ENCODE measurements at places on chromosomes 12 and 14.

- no peak for DNase-seq
These were observed 55.6 kb downstream of the HMGA2 start for GRCh38 chr12:65879878-65880277.

DNA sequence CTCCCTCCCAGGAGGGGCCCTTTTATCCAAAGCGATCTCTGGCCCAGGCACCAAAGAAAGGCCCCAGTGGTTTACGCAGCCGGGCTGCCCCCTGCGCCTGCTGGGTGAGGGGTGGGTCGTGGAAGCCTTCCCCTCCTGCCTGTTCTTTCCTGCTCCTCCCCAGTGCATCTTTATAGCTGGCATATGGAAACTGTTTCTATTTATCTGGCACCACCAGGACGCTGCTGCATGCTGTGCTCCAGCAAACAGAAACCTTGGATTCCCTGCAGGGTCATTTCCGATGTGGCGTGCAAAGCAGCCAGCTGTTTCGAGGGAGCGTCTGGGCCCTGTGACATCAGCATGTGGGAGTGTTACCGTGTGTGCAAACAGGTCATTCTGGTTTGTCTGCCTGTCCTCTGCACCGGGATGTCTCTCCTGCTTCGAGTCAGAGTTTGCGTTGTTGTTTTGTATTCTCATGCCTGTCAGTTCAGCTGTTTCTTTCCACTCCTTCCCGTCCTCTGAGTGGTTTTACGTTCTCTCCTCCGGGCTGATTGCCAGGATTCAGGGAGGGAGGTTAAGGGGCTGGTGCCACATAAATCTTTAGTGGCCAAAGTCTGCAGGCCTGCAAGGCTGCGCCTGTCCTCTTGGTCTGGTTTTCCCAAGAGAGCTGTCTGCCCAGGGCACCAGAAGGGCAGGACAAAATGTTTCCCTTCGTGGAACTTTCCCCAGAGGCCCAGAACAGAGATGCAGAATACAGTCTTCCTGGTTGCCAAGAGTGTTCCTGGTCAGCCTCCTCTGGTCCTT lies 24.6 kb downstream of the TPCN1 start:
- peak; percentile 95 for DNase-seq

DNA sequence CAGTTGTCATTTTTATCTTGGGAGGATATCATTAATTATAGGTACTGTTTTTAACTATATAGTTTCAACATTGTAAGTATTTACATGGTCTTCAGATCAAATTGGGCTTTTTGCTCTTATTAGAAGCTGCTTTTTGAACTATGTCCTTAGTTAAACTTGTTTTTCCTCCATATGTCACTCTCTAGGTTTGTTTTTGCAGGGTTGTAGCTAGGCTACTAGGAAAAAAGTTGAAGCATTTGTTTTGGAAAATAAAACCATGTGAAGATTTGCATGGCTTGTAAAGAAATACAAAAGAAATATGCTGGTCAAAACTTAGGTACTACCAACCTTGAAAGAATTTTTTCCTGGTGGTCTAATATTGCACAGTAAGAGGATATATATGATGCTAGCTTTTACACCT lies 3.4 kb downstream of the ARID2 start:
- DNase-seq = peak; percentile 22

DNA sequence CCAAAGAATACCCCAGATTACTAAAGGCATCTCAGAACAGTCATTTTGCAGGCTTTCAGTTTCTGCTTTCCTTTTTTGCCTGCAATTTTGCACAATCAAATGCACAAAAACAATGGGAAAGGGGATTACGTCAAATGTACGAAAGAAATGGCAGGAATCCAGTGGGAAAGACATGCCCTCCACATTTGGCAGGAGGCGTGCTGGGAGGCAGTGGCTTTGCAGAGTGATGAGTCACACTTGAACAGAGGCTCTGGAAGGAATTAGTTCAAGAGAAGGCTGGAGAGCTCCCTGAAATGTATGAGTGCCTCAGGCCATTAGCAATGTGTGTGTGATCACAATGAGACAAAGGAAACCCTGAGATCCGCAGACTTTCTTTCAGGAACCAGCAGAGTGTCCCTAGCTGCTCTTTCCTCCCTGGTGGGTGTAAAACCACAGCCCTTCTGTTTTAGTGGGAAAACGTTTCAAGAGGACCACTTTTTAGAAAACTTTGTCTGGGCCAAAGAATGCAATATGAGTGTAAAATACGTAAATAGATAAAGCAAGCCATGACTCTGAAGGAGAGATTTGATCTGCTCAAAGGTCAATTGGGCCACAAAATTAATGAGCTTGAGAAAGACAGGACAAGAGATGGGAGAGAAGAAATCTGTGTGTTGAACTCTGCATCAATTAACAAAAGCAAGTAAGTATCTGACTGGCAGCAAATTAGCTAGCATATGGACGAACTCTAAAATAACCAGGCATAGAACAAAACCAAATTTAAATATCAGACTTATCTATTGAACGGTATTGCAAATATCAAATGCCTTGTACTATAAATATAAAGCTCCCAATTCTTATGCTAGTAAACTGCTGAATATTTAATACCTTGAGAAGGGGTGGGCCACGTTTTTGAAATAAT lies 155.4 kb upstream of the PDE3A start:
- DNase-seq = peak; percentile 97

DNA sequence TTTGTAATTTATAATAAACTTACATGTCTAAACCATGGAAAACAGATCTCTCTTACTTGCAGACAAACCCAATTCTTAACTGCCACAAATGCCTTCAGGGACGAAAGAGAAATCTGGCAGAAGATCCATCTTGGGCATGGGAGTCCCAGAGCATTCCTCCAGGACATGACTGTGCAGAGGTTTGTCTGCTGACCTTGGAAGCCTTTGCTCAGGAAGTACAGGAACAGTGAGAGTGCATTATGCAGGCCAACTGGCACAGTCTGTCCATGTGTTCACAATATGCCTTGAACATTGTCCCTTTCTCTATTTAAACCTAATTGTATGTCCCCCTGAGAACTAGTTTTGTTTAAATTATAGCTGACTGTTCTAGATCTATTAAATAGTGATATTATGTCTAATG lies 467.1 kb downstream of the ATP23 start:
- DNase-seq = no peak

- no peak for DNase-seq
These were observed 382.8 kb downstream of the ADAMTS20 start for GRCh38 chr12:43169115-43169681.

- DNase-seq = peak; percentile 29
These were observed 106.0 kb downstream of the PELI2 start for GRCh38 chr14:56224229-56224628.

GRCh38 chr12:105013892-105014291 lies 27.8 kb downstream of the NOPCHAP1 start:
- DNase-seq = no peak

- no peak for DNase-seq
These were observed 6.8 kb upstream of the YLPM1 start for GRCh38 chr14:74756326-74756725.

DNA sequence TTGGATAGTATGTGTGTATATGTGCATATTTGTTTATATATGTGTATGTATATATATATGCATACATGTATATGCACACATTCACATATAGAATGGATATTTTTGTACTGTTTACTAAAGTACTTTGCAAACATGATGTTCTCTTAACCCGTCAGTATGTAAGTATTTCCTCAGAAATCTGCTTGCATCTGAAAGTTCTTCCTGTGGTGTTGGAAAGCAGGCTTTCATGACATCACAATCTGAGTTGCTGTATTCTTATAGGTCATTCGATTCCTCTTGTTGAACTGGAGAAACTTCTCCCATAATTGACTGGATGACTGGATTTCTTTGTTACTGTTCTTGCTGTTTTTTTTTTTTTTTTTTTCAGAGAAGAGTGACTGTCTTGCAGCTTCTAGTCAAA lies 29.1 kb downstream of the GABARAPL1 start:
- no peak for DNase-seq

- no peak for DNase-seq
These were observed 160.8 kb upstream of the TMPO start for GRCh38 chr12:98354520-98355035.

GRCh38 chr12:113116875-113117274 lies 18.7 kb downstream of the RASAL1 start:
- DNase-seq = no peak

DNA sequence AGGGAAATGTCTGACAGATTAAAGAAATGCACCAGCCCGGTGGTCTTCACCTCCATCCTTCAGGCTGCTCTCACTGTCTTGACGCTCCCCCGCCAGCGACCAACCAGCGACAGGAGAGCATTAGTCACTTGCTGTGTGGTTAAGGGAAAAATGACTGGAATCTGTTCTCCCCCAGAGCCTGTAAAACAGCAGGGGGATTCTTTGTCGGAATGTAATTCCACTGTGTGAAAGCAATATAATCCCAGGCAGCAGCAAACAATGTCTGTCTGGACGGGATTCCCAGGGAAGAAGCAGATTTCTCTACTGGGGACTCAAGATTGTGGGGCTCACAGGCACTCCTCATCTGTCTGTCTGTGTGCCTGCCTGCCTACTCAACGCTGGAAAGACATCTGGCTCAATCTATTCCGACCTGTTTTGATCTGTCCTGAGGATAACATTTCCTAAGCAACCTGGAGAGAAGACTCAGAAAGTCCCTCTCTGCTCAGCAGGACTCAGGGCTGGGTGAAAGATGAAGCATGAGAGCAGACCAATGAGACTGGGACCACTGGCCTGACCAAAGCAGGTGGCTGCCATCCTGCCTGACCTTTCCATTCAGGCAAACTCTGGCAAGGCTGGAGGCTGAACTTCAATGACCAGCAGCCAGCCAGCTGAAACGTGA lies 54.6 kb downstream of the NUAK1 start:
- peak; percentile 16 for DNase-seq

DNA sequence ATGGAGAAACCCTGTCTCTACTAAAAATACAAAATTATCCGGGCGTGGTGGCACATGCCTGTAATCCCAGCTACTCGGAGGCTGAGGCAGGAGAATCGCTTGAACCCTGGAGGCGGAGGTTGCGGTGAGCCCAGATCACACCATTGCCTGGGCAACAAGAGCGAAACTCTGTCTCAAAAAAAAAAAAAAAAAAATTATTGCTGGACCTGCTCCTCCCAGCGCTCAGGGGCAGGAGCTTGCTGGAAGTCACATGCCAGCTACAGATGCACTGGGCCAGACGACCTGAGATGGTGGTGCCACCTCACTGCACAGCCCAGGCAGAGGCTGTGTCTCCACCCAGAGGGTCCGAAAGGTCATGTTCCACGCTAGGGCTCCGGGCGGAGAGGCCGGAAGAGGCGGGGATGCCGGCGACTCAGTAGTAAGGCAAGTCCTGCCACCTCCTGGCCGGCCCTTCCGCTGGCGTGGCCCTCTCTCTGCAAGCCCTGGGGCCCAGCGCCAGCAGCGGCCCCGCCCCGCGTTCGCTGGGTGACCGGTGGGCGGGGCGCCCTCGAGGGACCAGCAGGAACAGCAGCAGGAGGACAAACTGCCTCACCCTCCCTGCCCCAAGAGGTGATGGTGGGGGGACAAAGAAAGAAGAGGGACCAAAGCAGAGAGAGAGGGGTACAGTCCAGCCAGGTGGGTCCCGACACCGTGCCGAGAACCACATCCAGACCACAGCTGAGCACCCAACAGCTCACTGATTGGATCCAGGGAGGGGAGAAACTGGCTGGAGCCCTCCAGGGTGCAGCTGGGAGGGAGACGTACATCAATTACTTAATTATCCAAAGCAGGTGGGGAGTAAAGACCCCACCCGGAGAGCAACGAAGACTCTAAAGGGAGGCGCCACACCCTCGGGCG lies 3.6 kb upstream of the RHOF start:
- DNase-seq = peak; percentile 81

DNA sequence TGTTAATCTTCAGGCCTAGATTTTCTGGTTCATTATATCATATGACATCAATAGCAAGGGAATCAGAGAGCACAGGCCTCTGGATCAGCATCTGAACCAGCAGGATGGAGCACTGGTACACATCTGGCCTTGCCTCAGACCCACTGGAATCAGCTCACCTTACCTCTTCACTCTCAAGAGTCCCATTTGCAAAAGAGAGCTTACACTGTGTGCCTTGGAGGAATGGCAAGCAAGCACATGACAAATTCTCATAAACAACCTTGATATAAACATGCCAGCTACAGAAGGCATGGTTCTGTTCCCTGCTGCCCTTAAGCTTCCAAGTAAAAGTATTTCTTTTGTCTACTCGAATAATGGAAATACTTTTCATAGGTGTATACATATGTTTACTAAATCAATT lies 128.6 kb upstream of the CPM start:
- no peak for DNase-seq

- DNase-seq = peak; percentile 96
These were observed 261 bp upstream of the RNU7-1 start for GRCh38 chr12:6943389-6943721.

GRCh38 chr14:74293606-74294005 lies 9.1 kb downstream of the ABCD4 start:
- no peak for DNase-seq

GRCh38 chr14:29853272-29853671 lies 74.4 kb downstream of the PRKD1 start:
- DNase-seq = no peak

- no peak for DNase-seq
These were observed 4.5 kb downstream of the CNOT2 start for GRCh38 chr12:70247653-70248199.

- DNase-seq = no peak
These were observed 58.1 kb downstream of the KCTD10 start for GRCh38 chr12:109418848-109419480.

DNA sequence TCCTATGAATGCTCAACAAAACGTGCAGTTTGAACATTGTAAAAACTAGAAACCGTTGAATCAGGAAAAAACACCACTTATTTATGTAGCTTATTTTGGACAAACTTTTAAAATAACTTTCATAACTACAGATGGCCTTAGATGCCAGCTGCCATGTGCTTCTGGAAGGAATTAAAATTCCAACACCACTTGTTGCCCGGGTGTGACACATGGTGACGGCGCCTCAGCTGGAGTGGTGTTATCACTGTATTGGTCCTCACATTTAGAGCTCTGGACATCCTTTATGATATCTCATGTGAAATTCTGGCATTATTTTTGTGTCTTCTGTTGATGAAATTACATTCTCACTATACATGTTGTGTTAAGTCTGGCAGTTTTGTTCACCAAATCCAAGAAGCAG lies 211.0 kb downstream of the IPO8 start:
- peak; percentile 69 for DNase-seq

GRCh38 chr14:50061664-50062437 lies 54.5 kb downstream of the VCPKMT start:
- no peak for DNase-seq

GRCh38 chr12:16030744-16031143 lies 119.6 kb downstream of the DERA start:
- DNase-seq = no peak

GRCh38 chr14:61581955-61582615 lies 113.2 kb upstream of the HIF1A start:
- no peak for DNase-seq

- DNase-seq = no peak
These were observed 1.6 kb downstream of the SLC6A12 start for GRCh38 chr12:212415-212714.

- DNase-seq = no peak
These were observed 40.1 kb downstream of the PDZRN4 start for GRCh38 chr12:41228066-41228820.

DNA sequence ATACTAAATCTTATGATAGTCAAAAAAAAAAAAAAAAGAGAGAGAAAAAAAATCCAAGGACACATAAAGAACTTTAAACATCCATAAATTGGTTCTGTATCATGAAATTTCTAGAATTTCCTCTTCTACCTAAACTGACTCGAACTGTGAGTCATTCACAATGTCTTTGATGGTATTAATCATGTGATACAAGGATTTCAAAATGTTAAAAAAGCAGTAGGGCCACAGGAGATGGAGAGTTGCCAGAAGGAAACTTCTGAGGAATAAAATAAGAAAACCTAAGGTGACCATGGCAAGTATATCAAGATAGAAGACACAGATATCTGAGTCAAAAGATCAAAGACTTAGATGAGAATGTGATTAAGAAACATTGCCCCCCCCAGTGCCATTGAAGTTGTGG lies 1320.9 kb upstream of the FLRT2 start:
- DNase-seq = no peak

GRCh38 chr14:23351681-23352505 lies 794 bp downstream of the SLC22A17 start:
- peak; percentile 42 for DNase-seq
